Stimulated activated CD4-positive, alpha-beta T cell treated with anti-CD3 and anti-CD28 coated beads, Interleukin-1b, Interleukin-23, amount 100 ng/mL, for 24 hours (primary cell): ENCODE measurements at places on chromosomes 2 and 18.

DNA sequence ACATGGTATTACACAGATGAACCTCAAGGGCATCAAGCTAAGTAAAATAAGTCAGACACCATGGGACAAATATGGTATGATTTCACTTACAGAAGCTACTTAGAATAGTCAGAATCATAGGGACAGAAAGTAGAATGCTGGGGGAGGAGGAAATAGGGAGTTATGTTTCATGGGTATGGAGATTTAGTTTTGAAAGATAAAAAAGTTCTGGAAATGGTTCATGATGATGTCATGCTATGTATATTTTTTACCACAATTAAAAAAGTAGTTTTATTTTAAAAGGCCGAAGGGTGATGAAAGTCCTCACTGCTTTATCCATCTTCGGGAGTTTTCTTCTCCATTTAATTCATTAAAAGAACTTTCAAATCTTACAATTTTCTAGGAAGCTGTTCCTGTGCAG lies 181.9 kb downstream of the CALCRL start:
- DNase-seq: no peak

- DNase-seq: no peak
Observed at GRCh38 chr2:234823196-234823876, 128.5 kb upstream of the SH3BP4 start.

GRCh38 chr2:67899187-67899586 lies 163.6 kb downstream of the C1D start:
- DNase-seq: no peak

DNA sequence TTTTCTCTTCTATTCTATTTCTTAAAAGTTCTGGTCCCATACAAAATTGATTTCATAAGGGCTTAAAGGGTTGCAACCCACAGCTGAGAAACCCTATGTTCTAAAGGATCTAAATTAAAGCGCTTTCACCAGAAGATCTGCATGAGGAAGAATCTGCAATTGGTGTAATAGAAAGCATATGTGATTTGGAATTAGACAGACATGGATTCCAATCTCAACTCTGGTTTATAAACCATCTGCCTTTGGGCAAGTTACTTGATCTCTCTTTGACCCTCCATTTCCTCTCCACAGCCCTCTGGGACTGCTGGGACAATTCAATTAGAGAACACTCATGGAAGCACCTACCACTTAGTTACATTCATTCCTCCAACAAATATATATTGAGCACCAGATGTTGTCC lies 178.7 kb downstream of the ANTXR1 start:
- no peak for DNase-seq

DNA sequence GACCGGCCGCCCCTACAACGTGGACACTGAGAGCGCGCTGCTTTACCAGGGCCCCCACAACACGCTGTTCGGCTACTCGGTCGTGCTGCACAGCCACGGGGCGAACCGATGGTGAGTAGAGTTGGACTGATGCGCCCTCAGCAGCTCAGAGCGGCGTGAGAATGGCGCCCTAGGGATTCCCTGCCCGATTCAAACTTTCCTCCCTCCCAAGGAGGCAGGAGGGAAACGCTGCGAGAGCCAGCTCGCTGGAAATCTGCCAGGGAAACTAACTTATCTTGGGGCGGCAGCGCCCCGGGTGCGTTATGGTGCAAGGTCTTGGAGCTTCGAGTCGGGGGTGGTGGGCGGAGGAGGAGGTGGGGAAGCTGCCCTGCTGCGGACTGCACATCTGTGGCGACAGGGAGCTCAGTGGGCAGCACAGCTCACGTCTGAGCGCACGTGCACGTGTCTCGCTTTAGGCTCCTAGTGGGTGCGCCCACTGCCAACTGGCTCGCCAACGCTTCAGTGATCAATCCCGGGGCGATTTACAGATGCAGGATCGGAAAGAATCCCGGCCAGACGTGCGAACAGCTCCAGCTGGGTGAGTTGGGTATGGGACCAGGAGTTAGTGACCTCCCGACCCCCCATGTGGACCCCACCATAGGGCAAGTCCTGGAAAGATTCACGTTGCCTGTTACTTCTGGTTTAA lies 697 bp downstream of the ITGA4 start:
- DNase-seq: peak; percentile 24

- DNase-seq: no peak
Observed at GRCh38 chr2:107088156-107088555, 202.2 kb upstream of the ST6GAL2 start.

DNA sequence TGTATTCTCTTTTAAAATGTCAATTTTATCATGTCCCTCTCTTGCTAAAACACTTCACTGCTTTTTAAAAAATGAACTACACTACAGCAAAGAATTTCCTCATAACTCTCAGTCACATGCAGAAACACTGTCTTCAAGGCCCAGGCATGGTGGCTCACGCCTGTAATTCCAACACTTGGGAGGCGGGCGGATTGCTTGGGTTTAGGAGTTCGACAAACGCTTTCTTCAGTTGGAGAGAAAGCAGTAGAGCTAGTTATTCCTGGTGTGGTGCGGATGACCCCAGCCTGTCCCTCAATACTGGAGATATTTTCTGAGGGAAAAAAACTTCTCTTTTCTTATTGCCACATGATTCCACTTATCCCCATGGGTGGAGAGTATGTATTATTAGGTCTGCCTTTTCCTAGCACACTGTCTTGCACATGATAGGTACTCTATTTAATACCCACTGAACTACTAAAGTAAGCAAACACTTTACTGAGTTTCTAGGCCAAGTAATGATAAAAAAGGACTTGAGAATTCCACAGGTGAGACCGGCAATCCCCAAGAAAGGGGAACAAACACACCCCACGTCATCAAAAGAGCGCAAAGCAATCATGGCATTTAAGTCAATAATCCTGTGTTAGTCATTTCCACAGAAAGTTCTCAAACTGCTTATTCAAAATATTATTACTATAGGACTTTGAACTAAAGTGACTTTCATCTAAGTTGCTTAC lies 77.1 kb downstream of the SPIRE1 start:
- DNase-seq: no peak

GRCh38 chr2:120863146-120863545 lies 127.5 kb downstream of the GLI2 start:
- DNase-seq: no peak

DNA sequence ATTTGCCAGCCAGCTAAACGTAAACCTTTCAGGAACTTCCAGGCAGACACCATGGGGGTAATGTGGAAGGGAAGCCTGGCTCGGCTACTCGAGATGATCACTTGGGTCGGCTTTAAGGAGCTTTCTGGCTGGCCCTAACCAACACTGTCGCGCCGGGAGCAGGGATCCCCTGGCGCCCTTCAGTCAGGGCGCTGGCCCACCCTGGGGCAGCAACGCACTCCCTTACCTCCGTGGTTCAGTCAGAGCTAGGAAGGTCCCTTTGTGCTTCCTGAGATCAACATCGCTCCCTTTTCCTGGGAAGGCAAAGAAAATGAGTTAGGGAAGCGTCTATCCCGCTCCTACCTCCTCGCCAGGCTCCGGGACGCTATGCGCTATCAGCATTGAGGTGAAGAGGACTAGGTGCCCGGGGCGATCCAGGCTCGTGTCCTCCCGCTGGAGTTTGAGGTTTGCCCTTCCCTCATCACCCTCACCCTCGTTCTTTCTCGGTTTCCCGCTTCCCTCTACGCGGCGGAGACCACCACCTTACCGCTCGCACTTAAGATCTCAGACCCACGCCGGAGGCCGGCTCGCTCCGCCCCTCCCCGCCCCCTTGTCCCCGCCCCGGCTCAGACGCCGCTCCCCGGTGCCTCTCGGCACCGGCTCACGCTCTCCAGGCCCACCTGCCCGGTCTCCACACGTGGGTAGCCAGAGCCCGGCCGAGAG lies 449 bp upstream of the ATRAID start:
- DNase-seq: no peak

DNA sequence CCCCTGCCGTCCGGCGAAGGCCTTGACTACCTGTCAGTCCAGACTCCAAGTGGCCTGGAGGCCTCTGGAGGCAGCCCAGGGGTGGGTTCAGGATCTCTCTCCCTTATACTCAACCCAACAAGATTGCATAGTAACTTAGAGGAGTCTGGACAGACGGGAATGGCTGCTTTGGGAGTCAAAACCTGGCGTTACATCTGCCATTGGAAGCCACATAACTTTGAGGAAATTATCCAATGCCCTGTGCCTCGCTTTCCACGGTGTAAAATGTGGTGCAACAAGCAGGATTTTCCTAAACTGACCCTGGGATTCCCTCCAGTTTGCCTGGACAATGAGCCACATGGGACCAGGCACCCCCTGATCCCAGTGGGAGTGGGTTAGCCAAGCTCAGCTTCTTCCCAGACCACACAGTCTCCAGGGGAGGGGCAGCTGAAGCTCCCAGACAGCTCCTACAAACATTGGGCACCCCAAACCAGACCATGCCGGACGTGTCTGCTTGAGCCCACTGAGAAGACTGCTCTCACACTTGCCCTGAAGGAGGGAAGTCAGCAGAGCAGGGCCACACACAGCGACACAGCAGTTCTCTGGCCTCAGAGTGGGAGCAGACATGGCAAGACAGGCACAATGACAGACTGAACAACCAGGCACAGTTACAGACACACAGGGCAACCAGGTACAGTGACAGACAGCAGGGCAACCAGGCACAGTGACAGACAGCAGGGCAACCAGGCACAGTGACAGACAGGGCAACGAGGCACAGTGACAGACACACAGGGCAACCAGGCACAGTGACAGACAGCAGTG lies 65.6 kb upstream of the RAB6C start:
- DNase-seq: no peak

DNA sequence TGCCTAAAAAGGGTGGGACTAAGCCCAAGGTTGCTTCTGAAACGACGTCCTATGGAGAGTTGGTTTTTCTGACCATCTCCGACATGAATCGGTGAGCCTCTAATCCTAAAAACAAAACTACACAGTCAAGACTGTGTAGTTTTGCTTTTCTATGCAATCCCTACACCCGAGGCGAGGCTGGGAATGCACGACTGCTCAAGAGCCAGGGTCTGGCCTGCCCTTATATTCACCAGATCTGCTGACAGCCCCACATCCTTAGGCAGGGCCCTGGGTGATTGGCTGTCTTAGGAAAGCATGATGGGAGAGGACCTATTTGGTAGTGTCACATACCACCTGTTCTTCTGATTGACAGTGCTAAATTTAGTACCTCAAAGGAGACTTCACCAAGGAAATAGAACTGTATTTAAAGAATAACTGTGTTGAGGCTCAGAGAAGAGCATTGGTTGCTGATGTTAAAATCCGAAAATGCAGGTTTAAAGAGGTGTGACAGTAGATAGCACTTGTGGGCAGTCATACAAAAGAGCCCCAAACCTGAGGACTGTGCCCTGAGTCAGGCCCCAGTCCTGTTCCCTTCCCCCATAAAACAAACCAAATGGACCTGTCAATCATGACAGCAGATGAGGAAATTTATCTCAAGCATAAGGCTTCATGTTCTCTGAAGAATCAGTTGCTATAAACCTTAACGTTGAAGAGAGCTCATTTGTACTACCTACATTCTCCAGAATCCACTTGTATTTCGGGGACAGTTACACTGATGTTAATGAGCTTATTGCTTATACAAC lies at the start of gene TTN:
Gene TTN (minus strand): TSS at position 197 of the 782 bp plus-strand sequence. CDS start 2,781 bp downstream, outside the sequence.
- no peak for DNase-seq

DNA sequence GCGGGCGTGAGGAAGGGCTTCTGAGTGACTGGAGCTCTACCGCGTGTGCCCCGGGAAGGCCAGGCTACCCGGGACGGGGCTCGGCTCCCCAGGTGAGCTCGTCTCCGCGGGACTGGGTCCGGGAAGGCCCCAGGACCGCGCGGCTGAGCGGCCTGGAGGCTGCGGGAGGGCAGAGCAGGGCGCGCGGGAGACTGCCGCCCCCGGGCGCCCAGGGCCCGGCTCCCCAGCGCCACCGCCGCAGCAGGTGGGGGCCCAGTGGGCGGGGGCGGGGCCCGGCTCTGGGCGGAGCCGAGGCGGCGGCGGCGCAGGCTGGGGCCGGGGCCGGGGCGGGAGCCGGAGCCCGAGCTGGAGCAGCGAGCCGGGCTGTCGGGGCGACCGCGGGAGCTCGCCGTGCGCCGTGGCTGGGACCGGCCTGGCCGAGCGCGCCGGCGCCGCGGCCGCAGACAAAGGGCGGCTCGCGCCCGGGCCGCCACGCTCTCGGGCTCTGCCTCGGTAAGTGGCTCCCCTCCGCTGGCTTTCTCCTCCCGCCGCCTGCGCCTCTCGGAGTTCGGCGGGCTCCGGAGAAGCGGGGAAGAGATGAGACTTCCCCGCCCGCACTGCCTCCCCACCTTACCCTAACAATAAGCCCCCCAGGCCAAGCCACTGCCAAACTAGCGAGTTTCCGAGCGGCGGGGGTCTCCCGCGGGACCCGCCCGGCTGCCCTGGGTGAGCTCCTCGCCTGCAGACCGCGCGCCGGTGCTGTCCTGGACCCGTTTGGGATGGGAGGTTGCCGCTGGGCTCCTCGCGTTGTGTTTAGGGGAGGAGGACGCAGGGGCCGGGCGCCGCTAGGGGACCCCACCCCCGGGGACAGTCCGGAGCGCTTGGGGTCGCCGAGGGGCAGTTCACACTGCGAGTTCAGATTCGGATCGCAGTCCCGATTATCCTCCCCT lies at the start of gene MAPK4:
Gene MAPK4 (plus strand): TSS at position 336 of the 929 bp plus-strand sequence. CDS start 103,872 bp downstream, outside the sequence.
- no peak for DNase-seq

- no peak for DNase-seq
Observed at GRCh38 chr2:158619496-158619895, 162.7 kb downstream of the PKP4 start.

- no peak for DNase-seq
Observed at GRCh38 chr18:7840411-7840810, 273.3 kb downstream of the PTPRM start.

GRCh38 chr2:47535996-47536395 lies 133.0 kb downstream of the MSH2 start:
- no peak for DNase-seq

GRCh38 chr2:148533004-148533403 lies 111.5 kb upstream of the EPC2 start:
- no peak for DNase-seq

DNA sequence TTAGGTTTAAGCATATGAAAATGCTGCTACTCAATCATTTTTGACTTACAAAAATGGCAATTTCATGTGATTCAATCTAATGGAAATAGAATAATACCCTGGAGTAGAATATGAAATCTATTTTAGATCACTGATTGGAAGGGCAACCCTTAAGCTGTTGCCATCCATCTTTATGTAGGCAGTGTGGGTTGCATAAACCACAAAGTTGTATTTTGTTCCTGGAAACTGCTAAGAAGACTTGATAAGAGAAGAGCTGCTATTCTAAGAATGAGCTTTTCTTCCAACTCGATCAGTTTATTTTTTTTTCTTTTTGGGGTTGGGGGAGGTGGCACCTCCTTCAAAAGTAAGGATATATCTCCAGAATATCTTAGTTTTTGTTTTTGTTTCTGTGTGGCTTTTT lies 60.2 kb downstream of the CAVIN2 start:
- no peak for DNase-seq

DNA sequence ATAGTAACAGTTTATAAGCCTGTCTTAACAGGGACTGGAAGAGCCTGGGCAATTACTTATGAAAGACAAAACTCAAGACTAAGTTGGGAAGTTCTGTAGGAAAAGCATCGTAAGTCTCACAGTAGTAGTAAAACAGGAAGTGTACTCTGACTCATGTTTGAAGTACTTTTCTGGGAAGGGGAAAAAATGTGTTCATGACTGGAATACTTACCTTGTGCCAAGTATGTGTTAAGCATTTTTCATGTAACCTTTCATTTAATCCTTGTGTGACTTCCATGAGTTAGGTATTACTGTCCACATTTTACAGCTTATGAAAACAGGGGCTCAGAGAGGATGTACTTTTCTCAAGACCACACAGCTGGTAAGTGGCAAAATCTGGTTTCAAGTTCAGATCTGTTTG lies 13.7 kb upstream of the SKOR2 start:
- DNase-seq: no peak
